ENCODE measurements at places on chromosomes 2 and 18. TPM values are rescaled to one million over a fixed set of nuclear protein-coding genes. Genes with fewer than 3 reads are reported as not detected.

Gene CELF4
- not detected for total RNA-seq

Gene RGPD5
- 9.2 TPM for total RNA-seq

Gene FEZ2
- total RNA-seq: 53.8 TPM

Gene EVX2
- total RNA-seq: not detected

Gene SLC9A4
- not detected for total RNA-seq

Gene CHPF
- total RNA-seq: 214 TPM

Gene ORC2
- 5.4 TPM for total RNA-seq

Gene ZNF385B
- not detected for total RNA-seq

Gene PLEK
- total RNA-seq: not detected

Gene NAT8
- total RNA-seq: not detected

Gene MLPH
- total RNA-seq: 9.9 TPM

Gene FIGN
- total RNA-seq: 0.36 TPM

Gene EEF1B2
- 437 TPM for total RNA-seq

Gene CHST9
- total RNA-seq: not detected

Gene HAAO
- not detected for total RNA-seq

Gene RAB6C
- total RNA-seq: not detected

Gene ITGAV
- total RNA-seq: 244 TPM

Gene LAMA3
- 1.8 TPM for total RNA-seq

Gene CD8A
- not detected for total RNA-seq

Gene CGREF1
- 28.2 TPM for total RNA-seq

Gene TSPYL6
- total RNA-seq: not detected

All from cardiac atrium fibroblast (primary cell).